HFFc6 (cell line): ENCODE measurements at places on chromosomes 7 and 10. TPM values are rescaled to one million over a fixed set of nuclear protein-coding genes. Genes with fewer than 3 reads are reported as not detected.

- no peak for DNase-seq
Observed at GRCh38 chr7:6197801-6198551, 74.4 kb downstream of the CYTH3 start.

GRCh38 chr7:2003931-2004812 is 228.6 kb downstream of the MAD1L1 start:
- no peak for DNase-seq

DNA sequence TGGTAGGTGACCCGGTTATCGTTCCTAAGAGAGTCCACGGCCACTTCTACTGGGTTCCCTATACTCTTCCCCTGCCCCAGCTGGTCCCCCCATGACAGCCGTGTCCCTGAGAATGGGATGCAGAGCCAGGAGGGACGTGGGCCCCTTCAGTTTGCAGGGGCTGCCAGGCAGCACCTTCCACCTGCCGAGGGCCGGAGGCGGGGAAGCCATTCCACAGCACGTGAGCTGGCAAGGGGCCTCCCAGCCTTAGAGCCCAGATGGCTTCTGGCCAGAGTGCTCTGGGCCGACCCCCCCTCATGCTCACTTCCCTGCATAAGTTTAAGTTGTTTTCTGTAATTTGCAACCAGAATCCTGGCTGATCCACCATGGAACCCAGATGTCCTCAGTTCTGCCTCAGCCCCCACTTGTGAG is 39.0 kb downstream of the DIP2C start:
- DNase-seq, result no peak

GRCh38 chr7:12130609-12131008 is 80.5 kb upstream of the TMEM106B start:
- no peak for DNase-seq

DNA sequence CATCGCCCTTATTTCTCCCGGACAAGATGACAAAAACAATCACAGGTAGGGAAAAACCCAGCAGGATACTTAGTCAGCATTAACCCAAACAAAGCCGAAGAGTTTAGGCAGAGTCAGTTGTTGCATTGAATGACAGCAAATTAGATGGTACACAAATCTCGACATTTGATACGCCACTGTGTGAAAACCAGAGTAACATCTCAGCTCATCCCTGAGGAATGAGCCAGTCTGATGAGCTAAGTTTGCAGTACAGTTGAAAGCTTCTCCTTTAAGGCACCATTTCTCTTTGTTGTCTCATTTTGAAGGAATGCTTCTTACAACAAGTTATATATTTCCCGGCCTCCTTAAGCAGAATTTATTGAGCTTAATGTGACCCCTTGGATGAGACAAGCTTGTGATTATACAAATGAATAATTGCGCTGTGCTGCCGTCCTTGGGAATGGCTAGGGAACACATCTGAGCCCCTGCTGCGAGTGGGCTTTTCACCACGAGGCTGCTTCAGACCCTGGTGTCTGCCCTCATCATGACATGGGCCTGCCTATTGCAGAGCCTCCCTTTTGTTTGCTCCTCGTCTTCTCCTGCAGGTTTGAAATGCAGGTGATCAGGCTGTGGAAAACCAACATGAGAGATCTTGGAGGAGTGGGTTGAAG is 137.3 kb downstream of the CELF2 start:
- DNase-seq, result no peak

DNA sequence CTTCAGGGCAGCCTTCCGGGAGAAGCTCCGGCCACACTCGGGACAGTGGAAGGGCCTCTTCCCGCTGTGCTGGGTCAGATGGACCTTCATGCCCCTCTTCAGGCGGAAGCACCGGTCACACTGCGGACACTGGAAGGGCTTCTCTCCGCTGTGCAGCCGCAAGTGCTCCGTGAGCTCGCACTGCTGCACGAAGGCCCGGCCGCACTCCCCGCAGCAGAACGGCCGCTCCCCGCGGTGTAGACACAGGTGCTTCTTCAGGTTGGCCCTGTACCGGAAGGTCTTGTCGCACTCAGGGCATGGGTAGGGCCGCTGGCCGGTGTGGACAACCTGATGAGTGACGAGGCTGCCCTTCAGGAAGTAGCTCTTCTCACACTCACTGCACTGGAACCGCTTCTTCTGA is 14.2 kb upstream of the ZNF786 start:
- no peak for DNase-seq

DNA sequence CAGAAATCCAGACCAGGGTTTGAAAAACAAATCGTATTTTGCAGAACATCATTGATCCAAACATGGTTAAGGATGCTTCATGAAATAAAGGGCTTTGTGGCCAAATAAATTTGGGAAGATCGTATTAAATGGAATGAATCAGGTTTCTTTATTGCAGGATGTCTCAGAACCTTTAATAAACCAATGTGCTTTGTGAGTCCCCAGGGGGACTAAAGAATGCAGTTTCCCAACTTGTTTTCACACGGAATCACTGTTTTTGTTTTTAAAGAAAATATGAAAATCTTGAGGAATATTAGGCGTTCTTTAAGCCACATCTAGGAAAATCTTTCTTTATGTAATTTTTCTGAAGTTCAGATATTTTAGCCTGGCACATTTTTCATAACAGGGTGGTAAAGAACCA is 16.8 kb upstream of the CCDC172 start:
- DNase-seq, result no peak

DNA sequence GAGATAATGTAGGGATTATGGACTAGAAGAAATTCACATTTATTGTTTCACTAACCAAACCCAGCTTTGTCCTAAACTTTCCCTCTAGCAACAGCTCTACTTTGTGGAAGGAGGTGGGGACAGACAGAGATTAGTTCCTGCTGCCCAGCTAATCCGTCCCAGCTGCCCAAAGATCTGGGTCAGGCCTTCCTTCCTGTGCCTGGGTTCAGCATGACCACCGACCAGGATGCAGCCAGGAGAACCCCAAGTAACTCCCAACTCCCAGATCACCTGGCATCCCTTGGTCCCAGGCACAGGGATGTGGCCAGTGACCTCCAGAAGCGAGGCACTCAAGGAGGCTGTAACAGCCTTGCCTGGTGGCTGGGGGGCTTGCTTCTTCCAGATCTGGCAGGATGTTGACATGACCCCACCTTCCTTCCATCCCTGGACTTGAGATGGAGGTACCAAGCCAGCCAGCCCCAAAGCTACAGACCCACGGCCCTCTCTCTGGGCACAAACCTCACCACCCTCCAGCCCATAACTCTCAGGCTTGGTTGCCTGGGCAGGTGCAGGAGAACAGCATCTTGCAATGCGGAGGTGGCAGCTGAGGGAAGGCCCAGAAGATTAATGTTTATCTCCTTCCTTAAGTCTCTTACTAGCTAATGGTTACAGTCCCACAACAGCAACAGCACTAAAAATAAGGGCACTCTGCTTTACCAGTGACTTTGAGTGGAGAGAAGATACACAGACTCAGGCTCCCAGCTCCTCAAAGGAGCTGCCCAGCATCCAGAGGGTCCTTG is 11.1 kb downstream of the CAMK2G start:
- no peak for DNase-seq

DNA sequence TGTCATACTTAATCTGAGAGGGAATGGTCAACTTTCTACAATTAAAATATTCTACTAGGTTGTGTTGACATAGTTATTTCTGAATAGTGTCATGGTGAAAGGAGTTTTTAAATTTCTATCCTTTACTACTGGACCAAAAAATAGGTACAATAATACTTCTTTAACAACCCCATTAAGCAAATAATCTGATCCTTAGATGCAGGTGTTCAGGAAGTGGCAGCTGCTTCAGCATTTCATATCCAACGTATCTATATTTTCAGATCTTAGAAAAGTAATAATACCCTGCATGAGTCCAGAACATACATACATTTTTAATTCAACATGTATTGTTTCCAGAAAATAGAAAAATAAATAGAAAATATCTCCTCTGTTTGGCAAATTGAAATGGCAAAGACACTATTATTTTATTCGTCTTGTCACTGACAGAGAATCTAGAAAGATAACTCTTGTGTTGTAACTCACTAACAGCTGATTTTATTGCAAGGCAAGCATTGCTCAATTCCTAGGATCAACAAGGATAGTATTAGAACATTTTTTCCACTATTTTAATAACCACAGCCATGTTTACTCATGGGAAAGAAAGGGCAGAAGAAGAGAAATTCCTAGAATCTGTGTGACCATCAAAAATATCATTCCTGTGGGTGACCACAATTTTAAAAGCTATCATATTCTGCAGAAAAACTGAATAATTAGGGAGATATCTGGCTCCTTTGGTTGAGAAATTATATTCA is 159.3 kb upstream of the CNTNAP2 start:
- no peak for DNase-seq

- no peak for DNase-seq
Observed at GRCh38 chr10:133090101-133090500, 2.4 kb downstream of the ADGRA1 start.

DNA sequence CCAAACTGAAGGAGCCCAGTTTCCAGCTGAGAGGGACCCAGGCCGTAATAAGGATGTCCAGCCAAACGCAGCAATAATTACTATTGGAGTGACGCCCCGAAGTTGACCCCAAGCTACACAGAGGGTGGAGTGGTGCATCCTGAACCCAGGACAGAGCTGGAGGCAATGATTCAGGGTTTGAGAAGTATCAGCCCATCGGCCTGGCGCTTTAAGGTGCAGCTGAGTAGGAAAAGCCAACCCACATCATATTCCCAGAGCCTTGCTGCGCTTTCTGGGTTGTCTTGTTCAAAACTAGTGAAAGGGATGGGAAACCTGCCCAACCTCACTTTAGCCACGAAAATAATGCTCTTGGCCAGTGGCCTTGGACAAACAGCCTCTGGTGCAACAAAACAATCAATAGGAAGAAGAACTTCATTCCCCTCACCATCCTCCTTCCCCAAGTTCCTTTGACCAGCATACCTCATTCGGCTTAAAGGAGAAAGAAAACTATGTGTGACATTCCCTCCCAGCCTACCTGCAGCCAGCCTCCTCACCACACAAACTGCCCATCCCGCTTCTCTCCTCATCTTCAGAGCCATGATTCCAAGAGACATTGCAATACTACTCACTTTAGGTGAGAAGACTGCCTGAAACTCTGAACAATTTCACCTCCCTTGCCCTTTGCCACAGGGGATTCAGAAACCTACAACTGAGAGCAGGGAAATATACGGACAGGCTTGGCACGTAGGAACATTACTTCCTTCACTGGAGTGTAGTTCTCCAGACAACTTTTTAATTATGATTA is 217.2 kb upstream of the MKLN1 start:
- DNase-seq, result peak; percentile 32

The TMEM178B gene
- 2.2 to 6.7 TPM (median 4.8 TPM) in 3 replicates for total RNA-seq

The OR6B1 gene
- not detected in 3 replicates for total RNA-seq

The ANKRD22 gene
- total RNA-seq, result not detected in 3 replicates

The PPIA gene
- 2,429 to 2,557 TPM (median 2,501 TPM) in 3 replicates for total RNA-seq
